ENCODE measurements at places on chromosomes 6 and 20.
A peak's percentile ranks its signal among the peaks of the same experiment; 100 is the strongest.

DNA sequence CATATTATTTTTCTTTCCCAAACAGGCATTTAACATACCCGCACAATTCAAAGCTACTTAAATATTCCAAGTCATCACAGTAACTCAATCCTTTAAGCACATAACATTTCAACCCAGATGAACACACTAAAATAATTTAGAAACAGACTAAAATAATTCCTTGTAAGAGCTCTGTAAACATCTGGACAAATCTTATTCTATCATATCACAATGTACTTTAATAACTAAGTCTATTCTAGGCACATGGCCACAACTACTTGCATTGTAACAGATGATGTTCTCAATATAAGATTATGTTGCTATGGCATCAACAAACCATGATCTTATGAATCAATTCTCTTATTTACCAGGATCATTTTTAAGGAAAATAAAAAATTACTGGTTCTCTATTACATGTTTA lies 123.2 kb upstream of the THEMIS start:
- no peak for DNase-seq

DNA sequence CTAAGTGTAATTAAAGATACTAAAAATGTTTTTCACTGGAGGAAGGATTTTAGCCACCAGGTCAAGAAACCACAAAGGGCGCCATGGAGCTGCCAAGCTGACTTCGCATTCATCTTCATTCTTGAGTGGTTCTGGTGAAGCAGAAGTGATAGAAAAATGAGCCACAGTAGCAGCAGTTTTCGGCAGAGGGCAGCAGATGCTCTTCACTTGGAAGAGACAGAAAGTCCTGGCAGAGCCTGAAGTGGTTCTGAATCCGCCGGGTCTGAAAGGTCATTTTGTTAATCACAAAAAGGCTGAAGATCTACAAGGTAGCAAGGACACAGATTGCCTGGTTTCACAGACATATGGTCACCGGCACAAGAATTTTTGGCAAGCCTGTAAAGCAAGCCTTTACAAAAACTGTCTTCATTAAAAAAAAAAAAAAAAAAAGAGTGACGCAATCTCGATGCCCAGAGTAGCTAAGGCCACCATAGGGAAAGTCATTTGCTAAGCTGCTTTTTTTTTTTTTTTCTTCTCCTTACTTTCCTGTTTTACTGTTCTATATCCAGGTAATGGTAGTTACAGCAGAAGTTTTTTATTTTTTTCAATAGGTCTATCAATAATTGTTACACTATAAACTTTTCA lies 345.1 kb upstream of the AGPAT4 start:
- DNase-seq, result no peak

GRCh38 chr20:62805155-62805710 lies 598 bp downstream of the OGFR start:
- DNase-seq, result peak; percentile 57

- no peak for DNase-seq
Measured at GRCh38 chr6:146871611-146872425, 273.0 kb downstream of the ADGB start.

- no peak for DNase-seq
Measured at GRCh38 chr6:134875367-134875766, 74.5 kb downstream of the ALDH8A1 start.

DNA sequence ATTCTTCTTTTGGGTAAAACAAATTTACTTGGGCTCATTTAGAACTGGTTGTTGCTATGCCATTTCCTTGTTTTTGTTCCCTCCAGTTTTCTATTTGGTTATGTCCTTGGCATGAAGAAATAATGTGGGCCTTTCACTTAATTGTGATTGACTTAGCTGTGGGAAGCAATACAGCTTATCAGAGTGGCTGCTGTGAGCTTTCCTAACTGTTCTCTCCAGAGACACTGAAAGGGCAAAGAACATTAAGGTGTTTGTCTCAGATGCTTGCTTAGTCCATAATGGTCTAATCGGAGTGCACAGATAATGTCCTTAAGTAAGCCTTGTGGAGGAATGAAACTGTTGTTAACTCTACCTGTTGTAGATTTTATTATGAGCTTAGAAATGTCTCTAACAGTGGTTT lies 56.6 kb downstream of the SH3BGRL2 start:
- no peak for DNase-seq

DNA sequence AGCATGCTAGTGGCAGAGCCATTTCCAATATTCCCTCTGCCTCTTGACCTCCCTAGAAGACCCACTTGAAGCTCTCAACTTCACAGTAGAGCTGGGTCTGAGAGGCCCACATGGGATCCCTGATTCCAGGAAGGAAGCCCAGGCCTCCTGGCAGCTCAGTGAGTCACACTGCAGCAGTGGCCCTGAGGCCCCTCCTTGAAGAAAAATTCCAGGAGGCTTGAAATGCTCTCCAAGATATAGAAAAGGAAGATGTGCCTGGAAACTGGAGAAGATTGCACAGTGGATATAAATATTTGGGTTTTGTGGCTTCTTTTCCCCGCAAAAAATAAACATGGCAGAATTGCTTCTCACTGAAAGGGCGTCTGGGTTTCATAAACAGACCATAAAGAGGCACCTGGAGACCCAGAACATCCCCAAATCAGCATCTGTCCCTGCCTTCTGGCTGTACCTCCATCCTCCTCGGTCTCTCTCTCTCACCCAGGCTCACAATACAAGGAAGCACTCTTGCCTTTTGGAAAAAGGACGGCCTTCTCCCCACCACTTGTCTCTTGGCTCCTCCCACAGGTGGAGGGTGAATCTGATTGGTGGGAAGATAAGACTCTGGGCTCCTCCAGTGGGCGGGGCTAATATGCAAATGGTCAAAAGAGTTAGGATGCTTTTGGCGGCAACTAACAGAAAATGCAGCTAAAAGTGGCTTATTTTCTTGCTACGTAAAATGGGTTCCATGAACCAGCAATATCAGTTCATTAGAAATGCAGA lies 200.0 kb upstream of the SULF2 start:
- no peak for DNase-seq

- DNase-seq, result no peak
Measured at GRCh38 chr20:11229772-11230171, 556.0 kb upstream of the JAG1 start.

- no peak for DNase-seq
Measured at GRCh38 chr6:54698974-54699373, 147.6 kb upstream of the FAM83B start.

DNA sequence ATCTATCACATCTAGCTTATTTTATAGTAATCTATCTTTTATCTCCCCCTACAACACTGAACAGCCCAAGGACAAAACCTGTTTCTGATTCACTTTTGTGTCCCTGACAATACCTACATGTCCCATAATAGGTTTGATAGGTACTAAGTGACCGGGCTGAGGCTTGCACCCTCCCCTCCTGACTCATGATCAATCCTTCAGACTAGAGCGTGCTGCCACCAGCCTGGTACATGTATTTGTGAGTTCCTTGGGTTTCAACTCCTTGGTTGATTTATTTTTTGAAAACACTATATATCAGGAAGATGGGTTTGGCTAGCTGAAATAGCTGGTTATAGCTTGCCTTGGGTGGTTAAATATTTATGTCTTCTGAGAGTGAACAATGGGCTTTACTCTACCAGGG lies 41.6 kb upstream of the RAB23 start:
- no peak for DNase-seq

GRCh38 chr20:46899621-46900020 lies 5.0 kb downstream of the EYA2 start:
- no peak for DNase-seq

DNA sequence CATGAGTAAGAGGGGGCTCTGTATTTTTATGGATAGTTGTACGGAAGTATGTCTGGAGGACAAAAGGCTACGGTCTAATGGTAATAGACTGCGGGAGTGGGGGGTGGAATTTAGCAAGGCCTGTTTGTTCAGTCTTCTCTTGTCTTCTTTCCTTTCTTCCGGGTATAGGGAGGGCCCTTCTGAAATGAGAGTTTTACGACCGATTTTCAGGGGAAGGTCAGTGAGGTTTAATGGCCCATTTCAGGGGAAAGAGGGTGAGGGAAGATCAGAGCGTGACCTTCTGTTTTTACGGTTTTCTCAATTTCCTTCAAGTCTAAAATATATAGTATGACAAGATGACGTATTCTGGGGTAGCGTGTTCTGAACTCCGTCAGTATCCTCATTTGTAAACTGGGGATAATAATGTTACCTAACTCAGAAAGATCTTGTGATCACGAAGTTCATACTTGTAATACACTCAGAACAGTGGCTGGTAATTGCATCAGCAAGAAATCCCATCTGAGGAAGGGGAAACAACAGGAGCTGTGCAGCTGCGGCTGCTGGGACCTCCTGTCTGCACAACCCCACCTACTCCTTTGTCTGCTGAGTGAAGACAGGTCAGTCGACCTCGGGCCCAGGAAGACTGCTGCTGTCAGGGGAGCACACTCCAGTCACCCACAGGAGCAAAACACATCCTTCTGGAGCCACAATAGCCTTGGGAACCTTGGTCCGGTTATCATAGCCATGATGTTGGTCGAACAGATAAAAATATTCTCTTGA lies 90.4 kb downstream of the MAP3K7 start:
- no peak for DNase-seq

GRCh38 chr20:56636716-56637115 lies 7.6 kb downstream of the TFAP2C start:
- DNase-seq, result no peak

- DNase-seq, result no peak
Measured at GRCh38 chr6:132456700-132457143, 55.4 kb upstream of the MOXD1 start.

GRCh38 chr6:154605178-154605881 lies 94.8 kb upstream of the CNKSR3 start:
- DNase-seq, result peak; percentile 42

GRCh38 chr20:47865912-47866311 lies 80.6 kb upstream of the SULF2 start:
- DNase-seq, result no peak

GRCh38 chr6:109526905-109527628 lies 44.0 kb upstream of the ZBTB24 start:
- peak; percentile 59 for DNase-seq

- peak; percentile 85 for DNase-seq
Measured at GRCh38 chr6:225121-225721, 67.1 kb upstream of the DUSP22 start.

DNA sequence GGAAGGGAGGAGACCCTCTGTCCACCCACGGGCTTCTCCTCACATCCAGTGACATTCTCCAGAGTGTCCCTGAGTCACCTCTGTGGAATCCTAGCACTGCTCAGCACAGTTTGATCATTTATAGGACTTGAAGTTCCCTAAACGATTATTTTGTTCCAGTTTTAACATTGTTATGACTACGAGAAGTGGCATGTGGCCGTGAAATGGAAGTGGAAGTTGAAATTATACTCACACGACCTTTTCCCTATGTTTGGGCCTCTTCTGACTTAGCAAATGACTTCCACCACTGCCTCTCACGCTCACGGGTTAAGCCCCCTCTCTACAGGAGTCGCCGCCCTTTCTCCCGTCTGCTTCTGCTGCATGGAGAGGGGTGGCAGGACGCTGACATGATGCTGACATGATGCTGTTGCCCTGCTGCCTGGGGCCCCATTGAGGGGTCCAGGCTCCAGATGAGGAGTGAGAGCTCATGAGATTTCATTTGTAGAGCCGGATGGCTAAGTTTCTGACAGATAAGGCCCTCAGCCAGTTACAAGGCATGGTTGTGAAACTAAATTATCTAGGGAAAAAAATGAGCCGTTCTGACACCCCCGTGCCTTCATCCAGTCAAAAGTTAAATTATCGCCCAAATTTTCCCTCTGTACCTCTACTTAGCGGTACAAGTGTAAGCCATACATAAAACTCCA lies 153.6 kb upstream of the UST start:
- no peak for DNase-seq

DNA sequence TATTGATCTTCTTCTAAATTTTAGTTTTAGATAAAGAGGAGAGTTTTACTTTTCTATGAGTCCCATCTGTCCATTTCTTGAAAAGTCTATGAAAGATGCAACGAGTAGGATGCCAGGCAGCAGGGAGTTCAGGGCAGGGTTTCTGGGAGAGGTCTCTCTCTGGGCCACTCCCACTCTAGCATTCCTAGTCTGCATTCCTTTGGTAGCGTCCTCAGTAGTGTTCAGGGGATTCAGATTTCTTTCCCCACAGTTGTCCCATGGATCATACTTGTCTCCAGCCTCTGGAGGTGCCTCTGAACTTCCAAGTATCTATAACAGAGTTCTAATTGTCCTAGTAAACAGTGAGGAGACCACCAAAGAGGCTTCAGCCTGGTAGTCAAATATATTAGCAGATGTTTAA lies 225.3 kb downstream of the RIMS1 start:
- DNase-seq, result no peak

GRCh38 chr20:16952965-16953364 lies 204.8 kb downstream of the OTOR start:
- no peak for DNase-seq

DNA sequence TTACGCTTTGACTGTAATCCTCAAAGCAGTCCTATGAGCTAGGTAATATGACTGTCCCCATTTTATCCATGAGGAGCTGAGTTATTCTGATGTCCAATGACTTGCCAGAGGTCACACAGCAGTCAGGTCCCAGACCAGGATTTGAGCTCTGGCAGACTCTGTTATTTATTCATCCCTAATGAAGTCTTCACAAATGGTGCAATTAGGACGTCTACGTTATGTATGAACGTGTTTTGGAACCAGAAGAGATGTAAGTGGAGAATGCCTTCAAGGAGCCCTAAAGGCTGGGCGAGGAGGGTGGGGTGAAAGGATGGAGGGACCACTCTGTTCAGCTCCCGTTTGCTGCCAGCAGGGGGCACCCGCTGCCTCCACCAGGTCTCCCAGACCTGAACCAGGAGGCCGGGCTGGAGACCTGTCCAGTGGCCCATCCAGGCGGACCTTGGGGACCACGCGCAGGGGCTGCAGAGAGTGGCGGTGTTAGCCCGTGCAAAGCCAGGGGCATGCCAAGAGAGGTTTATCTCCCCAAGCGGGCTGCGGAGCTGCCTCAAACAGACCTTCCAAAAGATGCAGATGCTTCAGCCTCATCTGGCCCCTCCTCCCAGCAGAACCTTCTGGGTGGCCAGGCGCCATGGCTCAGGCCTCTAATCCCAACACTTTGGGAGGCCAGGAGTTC lies 15.2 kb upstream of the ZNF335 start:
- DNase-seq, result peak; percentile 86

DNA sequence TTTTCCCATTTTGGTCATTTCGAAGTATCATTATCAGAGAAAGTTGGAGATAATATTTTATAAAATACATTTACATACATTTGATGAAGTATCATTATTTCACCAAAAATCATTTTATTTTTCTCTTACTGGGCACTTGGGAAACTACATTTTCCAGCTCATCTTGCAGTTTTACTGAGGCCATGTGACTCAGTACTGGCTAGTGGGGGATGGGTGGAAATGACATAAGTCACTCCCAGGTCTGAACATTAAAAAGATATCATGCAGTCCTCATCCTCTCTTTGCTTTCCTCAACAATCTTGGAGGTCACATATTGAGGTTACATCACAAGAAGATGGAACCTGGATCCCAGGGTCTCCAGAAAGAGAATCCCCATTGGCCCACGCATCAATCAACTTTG lies 84.1 kb downstream of the CD24 start:
- DNase-seq, result no peak

DNA sequence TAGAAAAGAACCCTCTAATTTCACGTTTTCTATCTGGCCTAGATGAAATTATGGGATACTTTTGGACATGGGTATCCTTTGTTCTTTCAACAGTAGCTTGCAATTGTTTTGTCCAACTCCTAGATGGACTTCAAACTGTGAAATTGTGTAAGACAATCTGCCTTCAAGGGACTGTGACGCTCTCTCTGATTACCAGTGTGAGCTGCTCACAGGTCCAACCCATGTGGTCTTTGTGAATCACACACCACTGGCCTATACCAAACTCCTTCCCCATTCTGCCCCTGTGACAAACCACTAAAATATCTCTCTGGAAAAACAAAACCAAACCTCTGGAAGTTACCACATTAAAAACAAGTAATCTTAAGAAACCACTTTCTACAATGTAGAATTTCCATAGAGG lies 59.5 kb downstream of the NINL start:
- no peak for DNase-seq

- DNase-seq, result peak; percentile 76
Measured at GRCh38 chr20:3101737-3102574, 17.4 kb upstream of the AVP start.

Measured in stimulated activated CD4-positive, alpha-beta T cell treated with anti-CD3 and anti-CD28 coated beads, Interleukin-15, amount 100 ng/mL, for 24 hours (primary cell).